B cell (primary cell): ENCODE measurements at places on chromosomes 12 and 14. TPM values are rescaled to one million over a fixed set of nuclear protein-coding genes. Genes with fewer than 3 reads are reported as not detected.

Gene FAM222A
- 4.6 and 4.7 TPM in 2 replicates for total RNA-seq

DNA sequence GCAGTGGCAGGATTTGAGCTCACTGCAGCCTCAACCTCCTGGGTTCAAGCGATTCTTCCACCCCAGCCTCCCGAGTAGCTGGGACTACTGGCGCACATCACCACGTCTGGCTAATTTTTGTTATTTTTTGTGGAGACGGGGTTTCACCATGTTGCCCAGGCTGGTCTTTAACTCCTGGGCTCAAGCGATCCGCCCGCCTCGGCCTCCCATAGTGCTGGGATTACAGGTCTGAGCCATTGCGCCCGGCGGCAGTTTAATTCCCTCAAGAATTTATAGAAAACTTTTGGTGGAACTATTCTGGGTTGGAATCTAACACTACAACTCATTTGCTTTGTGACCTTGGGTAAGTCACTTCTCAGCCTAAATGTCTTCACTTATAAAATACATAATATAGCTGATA is 1.8 kb upstream of the SP1 start:
- no peak for DNase-seq
- H3K4me3 ChIP-seq, result no peak overlapping the region
- H3K4me1 ChIP-seq, result peaks cover 32% of the 10 kb centered on the region
- H3K27me3 ChIP-seq, result no peaks in the 10 kb centered on the region
- peak overlapping the region; percentile 89 for H3K27ac ChIP-seq

GRCh38 chr12:109385339-109386058 is 37.8 kb downstream of the MYO1H start:
- DNase-seq, result peak; percentile 27
- no peaks in the 10 kb centered on the region for H3K36me3 ChIP-seq
- H3K4me3 ChIP-seq, result no peak overlapping the region
- H3K27me3 ChIP-seq, result peaks cover 4% of the 10 kb centered on the region
- no peaks in the 10 kb centered on the region for H3K4me1 ChIP-seq

DNA sequence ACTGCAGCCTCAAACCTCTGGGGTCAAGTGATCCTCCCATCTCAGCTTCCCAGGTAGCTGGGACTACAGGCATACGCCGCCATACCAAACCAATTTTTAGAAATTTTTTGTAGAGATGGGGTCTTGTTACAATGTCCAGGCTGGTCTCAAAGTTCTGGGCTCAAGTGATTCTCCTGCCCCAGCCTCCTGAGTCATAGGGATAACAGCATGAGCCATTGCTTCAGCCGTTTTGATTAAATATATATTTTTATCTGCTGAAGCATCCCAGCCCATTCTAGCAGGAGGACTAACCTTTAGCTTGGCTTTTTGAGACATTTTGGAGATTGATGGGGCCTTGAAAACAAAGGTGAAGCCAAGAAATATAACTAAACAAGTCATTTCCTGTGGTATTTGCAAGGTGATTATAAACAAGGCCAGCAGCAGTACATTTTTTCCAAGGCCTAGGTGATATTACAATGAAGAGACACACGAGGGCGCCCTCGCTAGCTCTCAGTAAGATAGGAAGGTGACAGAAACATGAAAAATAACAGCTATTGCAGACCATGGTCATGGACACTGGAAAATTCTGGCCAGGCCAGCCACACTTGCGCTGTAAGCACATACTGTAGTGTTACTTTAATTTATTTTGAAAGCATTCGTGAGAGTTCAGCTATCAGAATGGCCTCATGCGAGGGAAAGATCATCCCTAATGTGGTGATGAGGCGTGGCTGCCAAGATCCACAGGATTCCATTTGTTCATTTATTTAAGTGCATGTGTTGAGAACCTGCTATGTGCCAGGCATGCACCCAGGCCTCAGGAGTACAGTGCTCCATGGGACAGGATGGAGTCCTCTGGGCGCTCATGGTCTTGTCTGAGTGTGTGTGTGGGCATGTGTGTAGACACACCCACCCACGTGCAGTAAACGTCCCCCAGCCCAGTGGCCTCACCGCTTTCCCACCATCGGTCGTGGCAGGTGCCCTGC is 63.5 kb downstream of the DGLUCY start:
- H3K4me1 ChIP-seq, result no peaks in the 10 kb centered on the region
- H3K4me3 ChIP-seq, result no peak overlapping the region
- peak overlapping the region; percentile 12 for H3K27ac ChIP-seq
- no peaks in the 10 kb centered on the region for H3K36me3 ChIP-seq
- peak; percentile 77 for DNase-seq
